Activated T-cell treated with anti-CD3 and anti-CD28 coated beads for 24 hours (primary cell): ENCODE measurements at places on chromosomes 1 and 21.
A peak's percentile ranks its signal among the peaks of the same experiment; 100 is the strongest.

GRCh38 chr1:163093579-163093978, 24.4 kb downstream of the RGS4 start:
- DNase-seq, result no peak

DNA sequence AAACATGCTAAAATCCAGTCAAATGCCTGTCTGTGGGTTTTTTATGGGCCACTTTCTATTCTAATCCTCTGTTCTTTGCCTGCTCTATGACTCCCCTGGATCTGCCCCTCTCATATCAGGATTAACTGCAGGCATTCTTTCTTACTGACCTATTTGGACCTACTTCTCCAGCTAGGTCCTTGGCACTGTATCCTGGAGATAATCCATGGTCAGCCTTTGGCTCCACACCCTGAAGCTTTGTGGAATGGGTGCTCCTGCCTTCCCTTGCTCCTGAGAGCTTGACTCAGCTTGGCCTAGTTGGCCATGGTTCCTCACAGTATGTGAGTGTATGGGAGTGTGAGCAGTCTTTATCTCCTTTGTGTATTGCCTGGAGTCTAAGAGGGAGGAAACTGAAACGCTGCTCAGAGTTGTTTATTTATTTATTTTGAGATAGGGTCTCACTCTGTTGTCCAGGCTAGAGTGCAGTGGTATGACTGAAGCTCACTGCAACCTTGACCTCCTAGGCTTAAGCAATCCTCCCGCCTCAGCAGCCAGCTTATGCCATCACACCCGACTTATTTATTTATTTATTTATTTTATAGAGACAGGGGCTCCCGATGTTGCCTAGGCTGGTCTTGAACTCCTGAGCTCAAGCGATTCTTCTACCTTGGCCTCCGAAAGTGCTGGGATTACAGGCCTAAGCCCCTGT, 28.7 kb upstream of the CDC14A start:
- DNase-seq, result no peak

DNA sequence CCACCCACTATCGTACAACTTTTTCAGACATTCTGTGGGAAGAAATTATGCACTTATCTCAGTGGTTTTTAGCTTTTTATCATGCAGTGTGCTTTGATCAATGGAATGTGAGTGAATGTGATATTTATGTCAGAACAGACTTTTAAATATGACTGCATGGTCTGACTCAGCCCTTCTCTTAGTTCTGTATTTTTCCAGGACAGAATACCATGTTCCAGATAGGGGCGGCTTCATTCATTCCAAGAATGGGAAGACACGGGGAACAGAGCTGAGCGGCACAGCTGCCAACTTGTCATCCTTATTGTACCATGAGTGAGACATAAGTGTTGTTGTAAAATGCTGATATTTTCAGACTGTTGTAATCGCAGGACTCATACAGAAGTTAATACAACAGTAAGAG, 214.6 kb upstream of the NCAM2 start:
- DNase-seq, result no peak

DNA sequence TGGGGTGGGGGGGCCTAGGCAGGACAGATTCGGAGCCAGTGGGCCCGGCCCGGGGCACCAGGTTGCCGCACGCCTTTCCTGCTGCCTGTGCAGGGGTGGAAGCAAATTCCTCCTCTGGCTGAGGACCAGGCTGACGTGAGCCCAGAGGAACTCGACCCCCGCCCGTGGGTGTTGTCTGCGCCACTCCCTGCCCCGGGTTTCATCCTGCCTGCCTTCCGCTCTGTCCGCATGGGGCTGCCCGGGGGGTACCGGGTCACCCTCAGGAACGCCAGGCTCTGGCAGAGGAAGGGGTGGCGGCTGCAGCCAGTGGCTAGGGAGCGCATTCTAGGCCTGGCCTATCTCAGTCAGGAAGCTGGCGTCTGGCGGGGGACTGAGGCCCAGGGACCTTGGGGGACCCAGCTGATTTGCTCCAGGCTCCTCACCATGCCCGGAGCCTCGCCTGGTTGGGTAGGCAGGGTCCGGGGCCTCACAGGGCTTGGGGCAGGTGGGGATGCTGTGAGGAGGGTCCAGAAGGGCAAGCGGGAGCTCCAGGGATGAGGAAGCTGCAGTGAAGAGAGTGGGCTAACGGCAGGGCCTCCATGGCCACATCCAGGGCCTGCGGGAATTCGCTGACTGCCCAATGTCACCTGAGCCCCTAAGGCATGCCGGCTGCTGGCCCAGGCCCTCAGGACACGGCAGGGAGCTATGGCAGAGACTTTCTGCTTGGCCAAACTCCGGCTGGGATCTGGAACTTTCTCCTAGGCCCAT, 2.4 kb upstream of the IBA57 start:
- DNase-seq, result no peak

DNA sequence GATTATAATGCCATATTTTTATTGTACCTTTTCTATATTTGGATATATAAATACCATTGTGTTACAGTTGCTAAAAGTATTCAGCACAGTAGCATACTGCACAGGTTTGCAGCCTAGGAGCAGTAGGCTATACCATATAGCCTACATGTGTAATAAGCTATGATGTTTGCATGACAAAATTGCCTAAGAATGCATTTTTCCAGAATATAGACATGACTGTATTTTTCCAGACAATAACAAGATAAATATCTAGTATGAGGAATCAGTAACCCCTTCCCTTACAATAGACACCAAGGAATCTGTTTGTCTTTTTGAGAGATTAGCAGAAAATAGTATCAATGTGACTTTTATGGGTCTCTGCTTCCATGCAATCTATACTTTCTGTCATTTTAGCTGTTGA, 228.6 kb downstream of the GRIK1 start:
- DNase-seq, result no peak

GRCh38 chr1:39261712-39262221, 57.3 kb downstream of the MACF1 start:
- no peak for DNase-seq

DNA sequence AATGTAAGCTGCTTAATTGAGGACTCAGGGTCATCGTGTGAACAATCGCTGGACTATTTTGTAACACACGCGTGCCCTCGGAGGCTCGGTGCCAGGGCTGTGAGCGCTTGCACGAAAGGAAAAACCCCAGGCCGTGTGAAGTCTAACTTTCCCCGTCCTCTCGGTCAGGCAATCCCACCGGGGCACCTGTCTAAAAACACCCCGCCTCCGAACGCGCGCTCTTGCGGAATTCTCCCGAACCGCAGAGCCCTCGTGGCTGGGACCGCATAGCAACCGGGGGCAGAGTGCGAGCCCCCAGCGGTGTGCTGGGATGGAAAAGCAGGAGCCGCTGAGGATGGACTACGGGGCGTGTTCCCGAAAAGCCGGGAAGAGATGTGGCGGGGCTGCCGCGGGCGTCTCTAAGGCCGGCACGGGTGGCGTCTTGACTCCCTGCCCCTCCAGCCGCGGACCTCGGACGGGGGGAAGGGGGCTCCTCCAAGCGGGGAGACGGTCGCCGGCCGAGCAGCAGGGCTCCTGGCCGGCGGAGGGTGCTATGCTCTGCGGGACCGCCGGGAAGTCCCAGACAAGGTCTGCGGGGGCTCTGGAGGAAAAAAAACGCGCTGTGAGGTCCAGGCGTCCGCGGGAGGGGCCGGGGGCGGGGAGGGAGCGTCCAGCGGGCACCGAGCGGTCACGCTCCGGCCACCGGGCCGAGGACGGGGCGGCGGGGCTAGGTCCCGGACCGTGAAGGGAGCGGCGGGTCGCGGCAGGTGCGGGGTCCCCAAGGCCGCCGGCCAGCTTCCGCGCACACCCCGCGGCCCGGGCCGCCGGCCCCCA, 936 bp downstream of the ZBTB21 start:
- DNase-seq, result peak; percentile 52

DNA sequence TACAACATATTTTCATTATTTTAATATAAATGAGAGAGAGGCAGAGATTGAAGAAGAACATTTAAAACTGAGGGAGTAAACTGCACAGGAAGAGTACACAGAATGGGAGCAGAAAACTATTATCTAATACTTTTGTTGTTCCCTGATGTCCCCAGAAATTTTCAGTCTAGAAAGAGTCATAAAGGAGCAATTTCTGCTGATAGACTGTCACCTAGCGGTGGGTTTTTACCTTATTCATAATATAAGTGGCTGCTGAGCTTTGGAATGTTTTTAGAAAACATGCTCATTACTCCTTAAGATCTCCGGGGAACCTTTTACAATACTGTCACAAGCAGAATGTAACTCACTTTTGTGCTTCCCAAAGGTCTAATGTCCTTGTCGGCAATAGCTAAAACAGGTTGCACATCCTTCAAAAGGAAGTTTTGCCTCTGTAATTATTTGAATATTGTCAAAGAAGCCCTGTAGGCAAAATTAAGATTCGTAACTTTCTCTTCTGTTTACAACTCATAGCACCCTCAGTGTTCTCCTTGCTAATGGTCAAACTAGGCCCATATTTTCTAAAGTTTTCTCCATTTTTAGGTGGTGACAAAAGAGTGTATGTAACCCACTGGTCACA, 4.9 kb upstream of the NPL start:
- DNase-seq, result no peak

DNA sequence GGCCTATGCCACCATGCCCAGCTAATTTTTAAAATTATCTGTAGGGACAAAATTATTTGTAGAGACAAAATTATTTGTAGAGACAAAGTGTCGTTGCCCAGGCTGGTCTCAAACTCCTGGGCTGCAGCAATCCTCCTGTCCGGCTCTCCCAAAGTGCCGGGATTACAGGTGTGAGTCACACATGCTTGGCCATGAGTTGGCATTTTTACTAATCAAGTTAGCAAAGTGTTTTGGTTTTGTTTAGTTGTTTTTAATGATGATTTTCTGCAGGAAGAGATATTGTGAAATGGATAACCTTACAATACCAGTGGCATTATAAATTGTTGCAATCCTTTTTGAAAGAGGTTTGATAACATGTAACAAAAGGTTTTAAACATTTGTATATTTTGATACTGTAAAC, 65.3 kb upstream of the MAGI3 start:
- DNase-seq, result no peak

- no peak for DNase-seq
These were observed 210.9 kb downstream of the TGFB2 start for GRCh38 chr1:218556016-218556415.

DNA sequence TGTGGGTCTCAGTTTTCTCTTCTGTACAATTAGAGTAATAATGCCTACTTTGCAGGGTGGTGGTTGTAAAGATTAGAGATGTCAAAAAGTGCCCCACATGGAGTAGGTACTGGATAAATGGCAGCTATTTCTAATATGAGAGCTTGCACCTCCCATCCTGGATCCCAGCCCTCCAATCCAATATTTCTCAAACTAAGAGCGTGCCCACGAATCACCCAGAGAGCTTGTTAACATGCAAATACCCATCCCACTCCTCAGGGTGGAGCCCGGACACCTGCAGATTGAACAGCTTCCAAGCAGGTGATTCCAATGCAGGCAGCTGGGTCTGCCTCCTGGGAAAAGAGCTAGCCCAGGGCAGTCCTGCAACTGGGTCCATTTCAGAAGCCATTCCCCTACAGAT, 33.0 kb downstream of the LRRN2 start:
- DNase-seq, result no peak

- no peak for DNase-seq
These were observed 125.1 kb downstream of the CACNA1E start for GRCh38 chr1:181608386-181608785.

- DNase-seq, result no peak
These were observed 26.4 kb downstream of the CNST start for GRCh38 chr1:246592695-246593094.

GRCh38 chr1:22971611-22972405, 858 bp downstream of the LACTBL1 start:
- DNase-seq, result no peak

GRCh38 chr1:210151052-210151672, 81.4 kb upstream of the SERTAD4 start:
- no peak for DNase-seq

DNA sequence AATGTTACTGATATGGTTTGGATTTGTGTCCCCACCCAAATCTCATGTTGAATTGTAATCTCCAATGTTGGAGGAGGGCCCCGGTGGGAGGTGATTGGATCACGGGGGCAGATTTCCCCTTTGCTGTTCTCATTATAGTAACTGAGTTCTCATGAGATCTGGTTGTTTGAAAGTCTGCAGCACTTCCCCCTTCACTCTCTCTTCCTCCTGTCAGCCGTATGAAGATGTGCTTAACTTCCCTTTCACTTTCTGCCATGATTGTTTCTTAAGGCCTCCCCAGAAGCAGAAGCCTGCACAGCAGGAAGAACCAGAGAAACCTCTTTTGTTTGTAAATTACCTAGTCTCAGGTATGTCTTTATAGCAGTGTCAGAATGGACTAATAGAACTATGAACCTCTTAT, 28.4 kb downstream of the TRIM33 start:
- no peak for DNase-seq

GRCh38 chr21:37984416-37984815, 68.2 kb upstream of the KCNJ6 start:
- DNase-seq, result no peak

DNA sequence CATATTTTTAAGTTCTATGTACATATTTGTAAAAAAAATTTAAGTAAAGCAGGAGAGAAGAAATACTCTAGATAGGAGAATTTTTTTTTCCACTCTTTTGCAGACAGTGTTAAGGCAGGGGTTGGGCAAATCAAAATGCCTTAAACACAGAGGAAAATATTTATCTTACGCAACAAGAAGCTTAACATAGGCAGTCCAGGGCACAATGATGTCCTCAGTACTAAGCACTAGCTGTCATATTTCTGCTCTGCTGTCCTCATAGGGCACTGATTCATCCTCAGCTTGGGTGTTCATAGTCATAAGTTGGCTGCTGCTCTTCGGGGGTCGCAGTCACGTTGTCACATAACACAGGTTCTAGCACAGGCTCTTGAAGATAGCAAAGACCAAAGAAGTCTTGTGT, 247.4 kb downstream of the PTBP2 start:
- no peak for DNase-seq
